ENCODE measurements at places on chromosomes 6 and 20.
A peak's percentile ranks its signal among the peaks of the same experiment; 100 is the strongest.

GRCh38 chr20:6940048-6940447 lies 172.6 kb downstream of the BMP2 start:
- DNase-seq, result no peak

DNA sequence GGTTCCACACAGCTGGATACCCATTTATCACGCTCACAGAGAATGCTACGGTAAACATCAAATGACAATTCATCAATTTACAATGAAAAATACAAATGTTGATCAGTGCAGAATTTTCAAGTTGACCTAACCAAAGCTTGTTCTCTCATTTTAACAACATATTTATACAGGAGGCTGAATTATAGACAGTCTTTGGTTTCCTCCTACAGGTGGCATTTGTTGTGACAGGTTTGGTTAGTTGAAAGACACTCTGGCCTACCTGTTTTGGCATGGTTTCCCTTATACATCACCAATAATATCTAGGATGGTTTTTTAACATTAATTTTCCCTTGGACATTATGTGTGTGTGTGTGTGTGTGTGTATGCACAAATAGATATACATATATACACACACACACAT lies 642.5 kb upstream of the MMS22L start:
- DNase-seq, result no peak

DNA sequence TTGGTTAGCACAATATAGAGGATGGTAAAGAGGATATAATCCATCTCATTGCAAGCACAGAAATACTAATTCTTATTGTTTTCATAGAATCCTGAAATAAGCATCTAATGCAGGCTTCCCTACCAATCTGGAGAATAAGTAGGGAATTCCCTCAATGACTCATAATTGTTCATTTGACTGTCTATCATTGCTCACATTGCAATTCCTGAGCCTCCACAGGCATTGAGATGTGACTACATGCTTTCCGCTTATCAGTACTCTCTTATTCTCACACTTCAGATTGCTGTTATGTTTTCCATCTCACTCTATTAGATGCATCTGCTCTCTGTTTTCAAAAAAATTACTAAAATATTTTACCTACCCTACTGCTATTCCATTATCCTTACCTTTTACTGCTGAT lies 216.2 kb upstream of the PRSS16 start:
- DNase-seq, result no peak

DNA sequence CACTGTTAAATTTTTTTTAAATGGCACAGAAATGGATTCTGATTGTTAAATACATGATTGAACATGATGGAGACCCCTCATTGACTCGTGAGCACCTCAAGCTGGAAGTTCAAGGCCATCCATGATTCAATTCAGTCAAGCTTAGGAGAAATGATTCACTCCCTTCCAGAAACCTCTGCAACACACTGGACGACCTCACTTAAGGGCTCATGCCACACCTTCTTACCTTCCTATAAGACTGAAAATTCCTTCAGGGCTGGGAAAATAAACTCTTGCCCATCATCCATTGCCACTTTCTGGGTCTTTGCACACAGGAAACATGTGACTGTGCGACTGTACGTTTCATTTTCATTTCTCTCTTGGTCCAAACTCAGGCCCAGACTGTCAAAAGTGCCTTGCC lies 196.4 kb downstream of the TBXT start:
- DNase-seq, result no peak

- no peak for DNase-seq
These were observed 1.4 kb upstream of the TRIM39 start for GRCh38 chr6:30325150-30325872.

DNA sequence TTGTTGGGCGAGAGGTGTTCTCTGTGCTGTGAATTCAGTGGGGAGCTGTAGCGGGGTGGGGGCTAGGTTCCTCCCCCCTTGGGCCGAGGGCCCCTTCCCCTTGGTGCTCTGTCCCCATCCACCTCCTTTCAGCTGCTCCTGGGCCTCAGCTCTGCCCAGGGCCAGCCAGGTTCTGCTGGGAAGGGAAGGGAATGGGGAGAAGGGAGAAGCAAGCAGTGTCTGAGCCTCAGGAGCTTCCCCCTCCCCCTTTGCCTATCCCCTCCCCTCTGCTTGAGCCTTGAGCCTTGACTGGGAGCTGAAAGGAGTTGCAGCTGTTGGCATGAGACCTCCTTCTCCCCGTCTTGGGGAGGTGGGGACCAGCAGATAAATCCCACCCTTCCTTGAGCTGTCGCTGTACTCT lies 576 bp upstream of the RRP36 start:
- no peak for DNase-seq

GRCh38 chr6:105485456-105485855 lies 82.6 kb upstream of the PREP start:
- no peak for DNase-seq

DNA sequence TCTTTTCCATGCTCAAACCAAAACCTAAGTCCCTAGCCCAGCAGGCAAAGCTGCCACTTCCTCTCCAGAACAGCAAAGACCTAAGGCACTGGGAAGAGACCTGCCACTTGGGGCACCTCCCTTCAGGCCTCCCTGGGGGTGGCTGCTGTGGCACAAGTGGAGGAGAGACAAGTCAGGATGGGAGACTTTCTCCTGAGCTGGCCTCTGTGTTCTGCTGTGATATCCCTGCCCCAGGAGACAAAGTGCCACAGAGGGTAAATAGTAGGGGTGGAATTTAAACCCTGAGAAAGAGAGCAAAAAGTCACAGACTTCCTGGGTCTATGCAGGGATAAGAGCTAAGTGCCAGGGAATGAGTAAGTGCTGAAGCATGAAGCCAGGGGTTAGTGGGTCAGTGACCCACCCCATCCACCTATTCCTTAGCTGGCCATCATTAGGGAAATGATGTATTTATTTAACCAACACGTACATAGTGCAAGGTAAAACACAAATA lies 84.2 kb downstream of the MRPL14 start:
- no peak for DNase-seq

DNA sequence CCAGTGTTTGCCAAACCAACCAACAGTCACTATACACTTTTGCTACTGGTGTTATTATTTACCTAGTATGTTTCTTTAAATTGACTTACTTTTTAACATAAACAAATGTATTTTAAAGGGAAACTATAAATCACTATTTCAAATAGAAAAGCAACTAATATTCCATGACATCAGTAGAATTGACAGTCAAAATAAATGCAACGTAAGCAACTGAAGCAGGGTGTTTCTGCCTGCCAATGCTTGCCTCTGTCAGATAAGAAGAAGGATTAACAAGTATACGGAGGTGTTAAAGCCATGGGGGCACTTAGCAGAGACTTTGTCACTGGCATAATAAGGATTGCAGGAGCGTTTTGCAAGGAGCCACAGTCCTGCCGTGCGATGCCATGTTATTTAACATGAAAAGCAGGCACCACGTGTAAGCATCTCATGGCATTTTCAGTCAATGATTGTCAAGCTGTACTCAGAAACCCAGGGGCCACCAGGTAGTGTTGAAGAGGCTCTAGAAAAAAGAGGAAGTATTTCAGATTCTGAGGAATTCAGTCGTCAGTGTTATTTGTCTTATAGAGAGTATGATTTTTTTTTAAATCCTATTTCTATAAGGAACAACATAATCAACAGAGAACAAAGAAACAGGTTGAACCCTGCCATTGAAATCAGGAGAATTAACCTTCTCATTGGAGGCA lies 131.7 kb downstream of the BFSP1 start:
- DNase-seq, result no peak

- no peak for DNase-seq
These were observed 47.1 kb downstream of the DST start for GRCh38 chr6:56595490-56596122.

DNA sequence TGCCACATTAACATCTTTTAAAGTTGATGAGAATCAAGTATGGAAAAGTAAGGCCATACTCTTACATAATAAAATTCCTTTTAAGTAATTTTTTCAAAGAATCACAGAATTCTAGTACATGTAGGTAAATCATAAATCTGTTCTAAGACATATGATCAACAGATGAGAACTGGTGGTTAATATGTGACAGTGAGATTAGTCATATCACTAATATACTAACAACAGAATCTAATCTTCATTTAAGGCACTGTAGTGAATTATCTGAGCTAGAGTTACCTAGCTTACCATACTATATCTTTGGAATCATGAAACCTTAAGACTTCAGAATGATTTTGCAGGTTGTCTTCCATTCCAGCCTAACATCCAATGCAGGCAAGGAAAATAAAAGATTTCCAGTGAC lies 11.6 kb downstream of the PLN start:
- no peak for DNase-seq

DNA sequence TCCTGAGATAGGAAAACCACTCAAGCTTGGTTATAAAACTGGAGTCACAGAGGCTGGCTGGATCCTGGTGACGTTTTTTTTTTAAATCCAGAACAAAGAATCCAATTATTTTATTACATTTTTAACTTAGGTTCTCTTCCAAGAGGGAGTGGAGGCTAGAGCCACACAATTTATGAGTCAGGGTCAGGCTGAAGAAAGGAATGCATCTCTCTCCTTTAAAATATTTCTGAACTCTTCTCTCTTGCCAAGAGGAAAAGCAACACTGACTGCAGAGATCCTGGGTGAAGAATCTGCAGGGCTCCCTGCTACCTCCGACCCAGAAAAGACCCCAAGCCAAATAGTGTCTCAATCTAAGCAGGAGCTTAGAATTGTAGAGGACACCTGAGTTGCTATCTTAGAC lies 88.5 kb upstream of the SSTR4 start:
- no peak for DNase-seq

- DNase-seq, result no peak
These were observed 5.8 kb upstream of the RRBP1 start for GRCh38 chr20:17687800-17688199.

DNA sequence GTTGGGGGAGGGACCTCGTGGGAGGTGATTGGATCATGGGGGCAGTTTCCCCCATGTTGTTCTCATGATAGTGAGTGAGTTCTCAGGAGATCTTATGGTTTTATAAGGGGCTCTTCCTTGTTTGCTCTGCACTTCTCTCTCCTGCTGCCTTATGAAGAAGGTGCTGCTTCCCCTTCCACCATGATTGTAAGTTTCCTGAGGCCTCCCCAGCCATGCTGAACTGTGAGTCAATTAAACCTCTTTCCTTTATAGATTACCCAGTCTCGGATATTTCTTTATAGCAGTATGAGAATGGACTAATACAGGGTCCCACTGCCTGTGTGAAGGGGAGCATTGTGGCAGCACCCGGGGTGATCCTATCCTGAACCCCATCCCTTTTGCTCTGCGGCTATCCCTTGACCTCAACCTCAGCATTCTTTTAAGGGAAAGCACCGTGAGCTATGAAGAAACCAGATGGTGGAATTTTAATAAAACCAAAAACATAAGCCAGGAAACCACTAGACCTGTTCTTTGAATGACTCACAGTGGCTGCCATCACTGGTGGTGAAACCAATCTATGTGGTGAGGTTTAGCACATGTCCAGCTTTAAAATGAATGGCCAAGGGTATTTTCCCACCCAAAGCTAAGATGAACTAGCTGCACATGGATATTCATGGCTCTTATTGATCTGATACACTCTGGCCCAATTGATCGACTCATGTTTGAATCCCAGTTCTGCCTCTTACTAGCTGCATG lies 62.2 kb downstream of the ZDHHC14 start:
- DNase-seq, result no peak

DNA sequence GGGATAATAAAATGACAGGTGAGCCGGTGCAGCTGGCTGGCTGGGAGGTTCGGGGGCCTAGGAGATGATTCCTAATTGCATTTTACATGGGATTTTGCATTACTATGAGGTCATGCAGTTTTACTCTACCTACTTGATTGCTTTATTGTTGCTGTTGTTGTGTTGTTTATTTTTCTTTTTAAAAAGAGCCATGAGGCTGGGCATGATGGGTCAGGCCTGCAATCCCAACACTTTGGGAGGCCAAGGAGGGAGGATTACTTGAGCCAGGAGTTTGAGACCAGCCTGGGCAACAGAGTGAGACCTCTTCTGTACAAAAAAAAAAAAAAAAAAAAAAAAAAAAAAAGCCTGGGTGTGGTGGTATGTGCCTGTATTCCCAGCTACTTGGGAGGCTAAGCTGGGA lies 104.8 kb downstream of the GJA1 start:
- no peak for DNase-seq

- DNase-seq, result peak; percentile 95
These were observed at the start of gene CEP85L for GRCh38 chr6:118651282-118652050. TSS of gene CEP85L (minus strand) at chr6:118651591. CDS start at chr6:118651269, 322 bp downstream.

DNA sequence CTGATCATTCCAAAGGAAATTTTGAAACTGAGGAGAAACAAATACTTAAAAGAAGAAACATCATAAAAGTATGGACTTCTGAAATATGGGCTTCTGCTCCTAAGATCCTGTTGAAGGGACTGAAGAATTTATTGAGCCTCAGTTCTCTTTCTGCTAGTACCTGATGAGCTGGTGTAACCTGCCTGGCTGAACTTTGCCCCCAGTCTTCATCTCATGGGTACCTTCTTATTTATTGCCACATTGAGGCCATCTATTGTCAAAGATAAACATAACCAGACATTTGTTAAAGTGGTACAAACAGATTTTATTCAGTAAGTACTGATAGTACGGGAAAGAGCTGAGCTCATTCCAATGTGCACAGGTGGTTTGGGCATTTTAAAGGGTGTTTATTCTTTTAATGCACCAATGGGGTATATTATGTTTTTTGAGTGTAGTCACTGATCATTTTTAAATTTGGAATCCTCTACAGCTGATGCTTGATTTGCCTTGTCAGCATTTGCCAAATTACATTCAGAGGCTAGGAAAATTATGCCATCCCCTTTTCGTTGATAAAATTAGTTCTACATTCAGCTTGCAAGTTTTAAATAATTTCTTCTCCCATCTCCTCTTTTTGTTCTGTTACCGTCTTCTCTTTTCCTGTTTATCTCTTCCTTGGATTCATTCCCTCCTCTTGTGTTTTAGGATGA lies 118.2 kb downstream of the PRIM2 start:
- DNase-seq, result no peak

DNA sequence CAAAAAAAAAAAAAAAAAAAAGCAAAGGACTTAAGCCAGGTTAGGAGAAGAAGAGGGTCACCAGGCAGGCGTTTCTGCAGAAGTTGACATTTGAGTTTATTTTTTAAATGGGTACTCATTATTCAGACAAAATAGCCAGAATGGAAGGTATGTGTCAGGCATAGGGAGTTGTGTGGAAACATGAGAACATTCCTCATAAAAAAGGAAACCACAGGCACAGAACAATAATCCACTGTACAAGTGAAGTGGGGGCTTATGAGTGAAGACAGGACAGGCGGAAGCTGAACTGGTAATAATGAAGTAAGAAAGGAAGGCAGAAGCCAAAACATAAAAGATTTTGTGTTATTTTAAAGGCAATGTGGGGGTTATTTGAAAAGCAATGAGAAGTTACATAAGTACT lies 104.6 kb downstream of the EPB41L2 start:
- DNase-seq, result no peak

- DNase-seq, result no peak
These were observed 12.1 kb upstream of the PGC start for GRCh38 chr6:41759106-41759904.

DNA sequence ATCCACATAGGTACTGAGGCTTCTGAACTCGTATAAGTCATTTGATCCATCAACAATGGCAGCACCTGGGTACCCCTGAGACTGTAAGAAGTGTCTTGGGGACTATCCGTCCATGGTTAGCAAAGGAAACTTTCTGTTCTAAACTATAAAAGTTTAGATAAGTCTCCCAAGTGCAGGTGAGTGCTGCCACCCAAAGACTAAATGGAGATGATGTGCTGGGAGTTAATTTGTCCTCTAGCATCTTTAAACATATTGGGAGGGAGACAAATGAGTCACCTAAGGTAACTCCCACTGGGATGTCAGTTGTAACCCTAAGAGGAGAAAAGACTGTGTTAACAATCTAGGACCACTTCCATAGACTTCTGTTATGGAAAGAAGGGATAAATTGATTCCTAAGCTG lies 6.2 kb downstream of the BEND6 start:
- no peak for DNase-seq

Data from hypothalamus (tissue), 51 donors.